ENCODE measurements at places on chromosomes 2 and 18. TPM values are rescaled to one million over a fixed set of nuclear protein-coding genes. Genes with fewer than 3 reads are reported as not detected.

Gene UGT1A3
- total RNA-seq = not detected

Gene CMPK2
- total RNA-seq = 11.0 TPM

Gene GCG
- total RNA-seq = not detected

Gene SLC4A3
- total RNA-seq = 14.7 TPM

Gene APLF
- total RNA-seq = 6.8 TPM

Gene ABCB11
- total RNA-seq = not detected

Gene TCF23
- total RNA-seq = not detected

Gene KHK
- total RNA-seq = 1.7 TPM

Gene CFLAR
- total RNA-seq = 71.5 TPM

Data from fibroblast of the aortic adventitia (primary cell).